ENCODE measurements at places on chromosomes 5 and 9. TPM values are rescaled to one million over a fixed set of nuclear protein-coding genes. Genes with fewer than 3 reads are reported as not detected.

Gene RGS7BP
- 2.6 TPM for total RNA-seq

GRCh38 chr9:5111696-5112095 lies 73.7 kb downstream of the INSL6 start:
- no peak for DNase-seq

Gene SLC25A48
- not detected for total RNA-seq

Gene ADAMTS16
- total RNA-seq: 0.09 TPM

- DNase-seq: peak; percentile 38
Measured at GRCh38 chr5:59460368-59461153, 433.0 kb downstream of the PDE4D start.

Gene B4GALT1
- 114 TPM for total RNA-seq

DNA sequence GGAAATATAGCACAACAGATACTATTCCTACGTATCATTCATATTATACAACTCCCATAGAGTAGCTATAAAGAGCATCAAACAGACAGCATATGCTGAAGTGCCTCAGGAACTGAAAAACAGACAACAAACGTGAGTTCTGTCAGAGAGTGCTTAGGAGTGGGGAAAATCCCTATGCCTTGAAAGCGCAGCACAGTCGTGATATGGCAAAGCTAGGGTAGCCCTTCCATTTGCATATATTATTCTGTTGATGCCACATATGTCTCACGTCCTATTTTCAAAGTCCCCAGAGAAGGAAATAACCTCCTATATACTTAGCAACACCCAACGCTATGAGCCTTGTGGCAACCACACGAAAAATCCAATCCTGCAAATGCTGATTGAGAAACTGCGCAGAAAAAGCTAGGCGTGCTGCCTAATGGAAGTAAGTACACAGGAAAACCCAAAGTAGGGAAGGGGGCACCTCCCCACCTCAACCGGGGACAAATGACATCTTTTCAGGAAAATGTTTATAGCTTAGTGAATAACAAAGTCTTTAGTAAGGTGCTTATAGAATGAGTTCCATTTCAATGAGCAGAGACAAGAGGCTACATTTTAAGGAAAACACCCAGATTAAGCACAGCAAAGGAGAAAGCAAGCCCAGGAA lies 105.1 kb downstream of the MED10 start:
- no peak for DNase-seq

Measured in lung (tissue), 17 donors.